ENCODE measurements at places on chromosomes 2 and 18. TPM values are rescaled to one million over a fixed set of nuclear protein-coding genes. Genes with fewer than 3 reads are reported as not detected.

- DNase-seq, result no peak
These were observed 373.6 kb downstream of the NUP35 start for GRCh38 chr2:183497861-183498260.

GRCh38 chr2:9397201-9397600 is 26.1 kb downstream of the ITGB1BP1 start:
- no peak for DNase-seq

DNA sequence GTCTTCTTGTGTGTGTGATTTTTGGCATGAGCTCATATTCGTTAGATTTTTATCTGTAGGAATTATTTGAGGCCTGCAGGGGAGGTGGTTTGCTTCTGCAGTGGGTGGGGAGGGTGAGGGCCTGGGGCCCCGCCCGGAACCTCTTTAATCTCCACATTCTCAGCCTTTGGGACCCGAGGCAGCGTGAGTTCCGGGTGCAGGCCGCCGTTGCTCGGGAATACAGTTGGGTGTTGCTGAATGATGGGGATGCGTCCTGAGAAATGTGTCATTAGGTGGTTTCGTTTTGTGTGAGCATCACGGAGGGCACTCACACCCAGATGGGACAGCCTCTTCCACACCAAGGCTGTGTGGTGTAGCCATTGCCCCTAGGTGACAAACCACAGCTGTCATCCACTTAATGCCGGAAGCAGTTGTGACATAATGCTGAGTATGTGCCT is 13.7 kb upstream of the GAL3ST2 start:
- no peak for DNase-seq

GRCh38 chr2:167355821-167356220 is 467.5 kb downstream of the XIRP2 start:
- DNase-seq, result no peak

DNA sequence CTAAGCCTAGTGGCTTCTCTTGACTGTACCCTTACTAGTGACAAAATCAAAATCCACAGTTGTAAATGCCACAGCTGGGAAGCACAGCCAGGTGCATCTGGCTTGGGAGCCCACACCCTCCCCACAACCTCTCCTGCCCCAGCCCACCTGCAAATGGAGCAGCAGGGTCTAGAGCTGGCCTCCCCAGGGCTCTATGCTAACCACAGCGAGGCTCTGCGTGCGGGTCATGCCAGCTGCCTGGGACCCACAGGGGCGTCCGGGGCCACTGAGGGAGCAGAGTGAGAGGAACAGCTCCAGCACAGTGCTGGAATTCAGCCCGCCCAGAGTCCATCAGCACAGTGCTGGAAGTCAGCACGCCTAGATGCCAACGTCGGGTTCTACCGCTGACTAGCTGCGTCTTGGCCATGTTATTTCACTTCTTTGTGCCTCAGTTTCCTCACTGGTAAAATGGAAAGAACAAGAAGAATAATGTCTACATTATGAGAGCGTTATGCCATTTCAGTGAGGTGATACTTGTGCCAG is 109.1 kb upstream of the ID2 start:
- DNase-seq, result no peak

The ARHGEF33 gene
- 0.15 TPM for total RNA-seq

The TWIST2 gene
- 0.90 TPM for total RNA-seq

Data from psoas muscle (tissue), 8 donors.